ENCODE measurements at places on chromosomes 13 and 19.

DNA sequence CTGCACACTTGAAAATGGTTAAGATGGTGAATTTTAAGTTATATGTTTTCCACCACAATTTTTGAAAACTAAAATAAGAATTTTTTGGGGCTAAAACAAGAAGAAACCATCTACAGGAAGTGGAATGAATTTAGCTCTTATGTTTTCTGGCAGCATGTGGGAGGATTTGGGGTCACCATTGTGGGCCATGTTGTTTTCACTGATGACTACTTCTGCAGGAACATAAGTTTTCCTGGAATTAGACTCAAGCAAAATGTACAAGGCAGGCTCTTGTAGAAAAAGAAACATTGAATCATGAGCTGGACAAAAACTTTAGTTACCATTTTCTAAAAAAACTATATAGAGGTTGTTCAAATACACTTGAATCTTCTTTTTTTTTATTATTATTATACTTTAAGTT lies 125.3 kb upstream of the C1QTNF9B start:
- DNase-seq, result no peak

- no peak for DNase-seq
These were observed 328.1 kb downstream of the MYO16 start for GRCh38 chr13:108957369-108958012.

- no peak for DNase-seq
These were observed 9.6 kb downstream of the SH3GL1 start for GRCh38 chr19:4390567-4391305.

GRCh38 chr19:29978080-29978479 lies 36.0 kb downstream of the URI1 start:
- no peak for DNase-seq

GRCh38 chr19:54373781-54374631 lies 9.3 kb upstream of the LAIR1 start:
- DNase-seq, result no peak

GRCh38 chr19:47790398-47790814 lies 11.9 kb downstream of the SELENOW start:
- DNase-seq, result no peak

- DNase-seq, result no peak
These were observed 9.5 kb downstream of the C13orf46 start for GRCh38 chr13:113964251-113964995.

- no peak for DNase-seq
These were observed 495.9 kb downstream of the GPC5 start for GRCh38 chr13:91894316-91894715.

DNA sequence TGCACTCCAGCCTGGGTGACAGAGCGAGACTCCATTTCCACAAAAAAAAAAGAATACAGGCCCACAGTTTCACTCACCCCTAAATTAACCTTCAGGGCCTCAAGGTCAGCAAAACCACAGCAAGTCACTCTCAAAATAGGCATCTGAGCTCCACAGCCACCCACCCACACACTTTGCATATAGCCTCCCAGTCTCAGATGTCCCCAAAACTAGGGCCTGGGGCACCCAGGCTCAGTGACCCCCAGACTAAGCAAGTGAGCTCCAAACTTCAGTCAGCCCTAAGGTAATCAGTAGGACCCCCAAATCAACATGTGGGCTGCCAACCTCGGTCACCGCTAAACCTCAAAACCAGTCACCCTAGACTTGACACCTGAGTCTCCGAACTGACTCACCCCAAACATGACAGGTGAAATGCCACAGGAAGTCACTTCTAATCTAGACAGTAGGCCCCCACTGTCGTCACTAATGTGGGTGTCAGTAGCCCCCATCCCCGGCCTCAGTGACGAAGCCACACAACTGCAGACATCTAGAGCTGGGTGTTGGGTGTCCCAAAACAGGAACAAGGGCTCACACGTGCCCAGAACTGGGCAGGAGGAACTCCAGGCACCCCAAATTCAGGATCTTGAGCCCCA lies 13.9 kb downstream of the RABAC1 start:
- DNase-seq, result no peak

- no peak for DNase-seq
These were observed 1.5 kb downstream of the SMAD9 start for GRCh38 chr13:36918246-36919131.

- no peak for DNase-seq
These were observed 2.0 kb upstream of the TMEM221 start for GRCh38 chr19:17450264-17451075.

DNA sequence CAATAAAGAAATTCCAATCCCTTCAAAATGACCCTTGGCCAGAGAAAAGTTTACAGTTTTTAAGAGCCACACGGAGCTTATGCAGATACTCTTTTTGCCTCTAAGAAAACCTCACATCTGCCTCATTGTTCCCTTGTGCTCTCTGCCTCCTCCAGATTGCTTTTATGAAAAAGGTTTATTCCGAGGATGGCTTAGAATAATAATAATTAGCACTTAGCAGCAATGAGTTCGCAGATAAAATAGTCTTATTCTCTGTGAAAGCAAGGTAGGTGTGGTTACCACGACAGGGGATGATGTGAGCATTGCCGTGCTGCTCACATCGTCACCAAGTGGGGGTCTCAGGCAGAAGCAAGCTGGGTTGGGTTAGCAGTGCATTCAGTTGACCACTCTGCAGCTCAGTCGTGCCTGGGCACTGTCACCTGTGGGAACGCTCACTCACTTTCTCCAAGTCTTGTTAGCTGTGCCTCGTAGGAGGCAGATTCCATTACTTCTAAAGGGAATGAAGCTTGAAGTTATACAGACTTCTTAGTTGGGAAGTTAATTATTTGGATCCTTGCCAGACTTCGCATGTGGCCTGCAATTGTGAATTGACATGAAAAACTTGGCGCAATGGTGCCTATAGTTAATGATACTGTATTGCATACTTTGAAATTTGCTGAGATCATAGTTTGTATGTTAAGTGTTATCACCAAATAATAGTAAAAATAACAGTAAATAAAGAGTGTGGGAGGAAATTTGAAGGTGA lies 157.2 kb downstream of the MYO16 start:
- no peak for DNase-seq

DNA sequence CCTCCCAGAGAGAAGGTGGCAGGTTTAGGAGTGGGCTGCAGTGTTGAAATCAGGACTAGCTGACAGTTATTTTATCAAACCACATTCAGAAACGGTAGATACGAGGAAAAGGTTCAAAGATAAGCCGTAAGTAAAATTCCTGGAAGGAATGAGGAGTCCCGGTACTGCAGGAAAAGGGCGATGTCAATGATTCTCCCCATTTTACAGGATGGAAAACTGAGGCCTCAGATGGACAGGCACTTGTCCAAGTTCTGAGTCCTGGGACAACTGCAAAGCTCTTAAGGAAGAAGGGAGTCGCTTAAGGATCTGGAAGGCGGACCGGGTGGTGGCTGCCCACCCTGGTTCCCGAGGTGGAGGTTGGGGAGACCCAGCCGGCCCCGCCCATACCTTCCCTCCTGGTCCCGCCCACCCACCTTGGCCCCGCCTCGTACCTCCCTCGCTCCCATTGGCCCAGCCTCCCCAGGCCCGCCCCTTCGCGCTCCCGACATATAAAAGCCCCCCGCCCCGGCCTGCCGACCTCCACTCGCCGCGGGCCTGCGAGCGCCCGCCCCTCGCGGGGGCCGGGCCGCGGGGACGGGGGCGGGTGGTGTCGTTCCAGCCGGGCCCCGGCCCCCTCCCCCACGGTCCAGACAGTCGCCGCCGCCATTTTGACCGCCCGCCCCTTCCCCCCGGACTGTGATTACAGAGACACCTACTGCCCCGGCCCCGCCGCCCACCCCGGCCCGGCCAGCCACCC lies 603 bp downstream of the RFX1 start:
- peak; percentile 30 for DNase-seq

GRCh38 chr19:29326849-29327840 lies 114.2 kb upstream of the UQCRFS1 start:
- DNase-seq, result no peak

DNA sequence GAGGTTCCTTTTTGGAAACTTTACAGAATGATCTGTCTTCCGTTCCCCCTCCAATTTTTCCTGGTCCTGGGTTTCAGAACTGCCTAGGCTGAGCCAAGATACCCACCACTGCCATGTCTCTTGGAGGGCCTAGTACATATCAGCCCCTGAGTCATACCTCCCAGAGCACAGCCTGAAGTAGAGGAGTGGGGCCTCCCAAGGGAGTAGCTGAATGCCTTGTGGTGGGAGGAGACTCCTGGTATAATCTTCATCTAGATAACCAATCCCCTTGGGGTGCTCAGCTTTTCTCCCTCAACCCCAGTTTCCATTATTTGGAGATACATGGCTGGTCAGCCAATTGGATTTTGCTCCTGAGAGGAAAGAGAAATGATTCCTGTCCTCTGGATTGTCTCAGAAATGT lies 30.3 kb downstream of the ZNF763 start:
- DNase-seq, result no peak

- no peak for DNase-seq
These were observed 58.7 kb upstream of the TMTC4 start for GRCh38 chr13:100733261-100733660.

DNA sequence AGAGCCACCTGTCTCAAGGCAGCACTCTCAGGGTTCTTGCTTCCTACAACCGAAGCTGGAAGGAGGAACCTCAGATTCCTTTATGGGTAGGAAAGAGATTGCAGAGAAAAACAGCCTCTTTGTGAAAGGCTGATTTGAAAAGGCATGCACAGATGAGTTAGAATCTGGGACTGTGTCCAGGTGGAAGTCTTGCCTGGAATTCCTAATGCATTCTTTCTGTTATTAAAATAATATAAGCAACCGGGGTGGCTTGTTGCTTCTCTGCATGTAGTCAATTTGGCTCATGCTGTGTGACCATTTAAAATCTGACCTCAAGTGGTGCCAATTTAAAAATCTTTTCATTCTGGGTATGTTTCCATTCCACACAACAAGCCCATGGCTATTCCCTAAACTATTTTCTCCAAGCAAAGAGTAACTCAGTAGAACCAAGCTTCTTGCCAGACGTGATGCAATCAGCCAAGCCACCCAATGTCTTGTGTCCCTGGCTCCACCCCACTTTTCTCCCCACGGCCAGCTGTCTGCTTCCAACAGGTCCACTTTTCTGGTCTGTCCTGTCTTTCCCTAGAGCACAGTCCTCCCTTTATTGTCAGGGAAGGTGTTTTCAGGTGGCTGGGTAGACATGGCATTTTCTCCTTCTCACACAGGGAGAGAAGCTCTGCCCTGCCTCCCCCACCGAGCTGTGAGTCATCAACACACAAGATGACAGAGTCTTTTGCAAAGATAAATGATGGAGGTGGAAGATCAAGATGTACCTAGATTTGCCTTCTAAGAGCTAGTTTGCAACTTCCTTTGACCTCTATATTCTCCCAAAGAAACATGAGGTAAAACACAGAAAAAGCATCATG lies 394.3 kb downstream of the FOXO1 start:
- DNase-seq, result no peak

DNA sequence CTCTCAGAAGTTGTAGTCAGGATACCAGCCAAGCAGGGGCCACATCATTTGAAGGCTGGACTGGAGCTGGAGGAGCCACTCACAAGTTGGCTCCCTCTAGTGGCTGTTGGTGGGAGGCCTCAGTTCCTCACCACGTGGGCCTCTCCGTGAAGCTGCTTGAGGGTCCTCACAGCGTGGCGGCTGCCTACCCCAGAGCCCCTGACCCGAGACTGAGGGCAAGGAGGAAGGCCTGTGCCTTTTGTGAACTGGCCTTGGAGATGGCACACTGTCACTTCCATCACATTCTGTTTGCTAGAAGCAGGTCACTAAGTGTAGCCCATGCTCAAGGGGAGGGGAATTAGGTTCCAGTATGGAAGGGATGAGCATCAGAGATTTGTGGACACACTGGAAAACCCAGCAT lies 14.6 kb downstream of the GNA11 start:
- DNase-seq, result peak; percentile 14

GRCh38 chr13:89163096-89163495 lies 1491.9 kb downstream of the SLITRK5 start:
- peak; percentile 90 for DNase-seq

- DNase-seq, result no peak
These were observed 19.5 kb downstream of the CPT1C start for GRCh38 chr19:49710372-49710951.

DNA sequence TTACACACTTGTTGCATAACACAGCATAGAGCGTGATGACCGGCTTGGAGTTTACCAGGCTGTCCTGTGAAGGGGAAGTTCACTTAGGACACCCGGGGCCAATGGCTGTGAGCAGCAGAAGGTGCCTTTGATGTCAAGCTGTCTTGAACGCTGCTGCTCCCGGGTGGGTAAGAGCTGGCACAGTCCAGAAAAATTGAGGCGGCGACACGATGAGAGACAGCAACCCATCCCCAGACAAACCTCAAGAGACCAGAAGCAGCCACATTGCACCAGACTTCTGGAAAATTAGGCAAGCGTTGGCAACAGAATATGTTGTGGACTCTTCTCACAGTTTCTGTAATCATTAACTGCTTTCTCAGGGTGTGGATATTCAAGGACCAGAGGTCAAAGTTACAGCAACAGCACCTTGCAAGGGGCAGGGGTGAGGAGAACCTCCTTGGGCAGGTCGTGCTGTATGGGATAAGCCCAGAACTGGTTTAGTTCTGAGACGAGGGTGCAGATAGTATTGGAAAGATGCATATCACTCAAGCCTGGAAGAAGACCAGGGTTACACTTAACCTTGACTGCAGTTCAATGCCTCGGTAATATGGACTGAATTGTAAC lies 10.1 kb downstream of the NFILZ start:
- DNase-seq, result no peak

- DNase-seq, result peak; percentile 75
These were observed 372 bp upstream of the ZNF699 start for GRCh38 chr19:9309974-9310446.

DNA sequence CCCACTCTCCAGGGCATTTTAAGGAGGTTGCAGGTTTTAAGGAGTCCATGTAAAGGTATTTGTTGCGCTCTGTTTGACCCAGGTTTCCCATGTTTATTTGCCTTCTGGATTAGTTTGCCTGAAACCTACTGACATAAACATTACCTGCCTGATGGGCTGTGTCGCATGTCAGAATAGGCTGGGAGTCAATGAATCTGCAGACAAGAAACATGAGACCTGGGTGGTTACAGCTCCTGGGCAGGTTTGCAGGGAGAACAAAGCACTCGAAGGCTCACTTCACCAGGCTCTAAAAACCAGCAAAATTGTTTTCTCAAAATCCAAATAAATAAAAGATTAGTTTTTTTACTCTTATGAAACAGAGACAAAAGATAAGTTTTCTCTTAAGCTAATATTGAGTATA lies 114.4 kb upstream of the SERTM1 start:
- DNase-seq, result no peak

DNA sequence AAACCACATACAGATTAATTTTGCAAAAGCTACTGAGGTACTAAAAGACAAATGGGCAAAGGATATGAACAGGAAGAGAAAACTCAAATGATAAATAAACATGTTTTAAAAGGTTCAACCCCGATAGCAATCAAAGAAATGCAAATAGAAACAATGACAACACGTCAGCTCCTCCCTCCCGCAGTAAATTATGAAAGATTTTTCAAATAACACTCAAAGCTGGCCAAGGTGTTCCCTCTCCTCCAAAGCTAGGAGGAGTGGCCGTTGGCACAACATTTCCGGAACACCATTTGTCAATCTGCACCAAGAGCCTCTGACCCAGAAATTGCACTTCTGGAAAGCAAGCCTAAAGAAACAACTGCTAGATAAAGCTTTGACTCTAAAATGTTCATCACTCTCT lies 28.3 kb downstream of the INSR start:
- no peak for DNase-seq

Data from NCI-H524 treated with DMSO at 0.1 percent for 48 hours (cell line).